Activated T-helper 1 cell treated with anti-CD3 and anti-CD28 coated beads, Interleukin-12 subunit alpha, Interleukin-12 subunit beta, Interleukin-2, Interleukin-4 antibody, amounts not matched to agents 30 ng/mL and 10 ng/mL and 1 ng/mL, durations not matched to agents 14 hours and 24 hours and 36 hours (primary cell): ENCODE measurements at places on chromosomes 7 and 10. TPM values are rescaled to one million over a fixed set of nuclear protein-coding genes. Genes with fewer than 3 reads are reported as not detected.

DNA sequence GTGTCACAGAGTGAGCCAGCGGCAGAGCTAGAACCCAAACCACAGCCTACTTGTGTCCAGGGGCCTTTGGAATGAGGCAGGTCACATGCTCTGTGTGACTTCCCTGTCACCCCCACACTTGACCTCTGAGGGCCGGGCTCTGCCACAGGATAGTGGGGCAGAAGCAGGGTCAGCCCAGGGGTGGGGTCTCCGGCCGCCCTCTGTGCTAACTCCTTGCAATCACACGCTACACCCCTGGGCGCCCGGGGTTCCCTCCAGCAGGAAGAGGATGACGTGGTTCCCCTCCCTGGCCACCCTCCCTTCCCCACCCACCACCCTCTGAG lies 19.8 kb downstream of the TECPR1 start:
- no peak for DNase-seq

DNA sequence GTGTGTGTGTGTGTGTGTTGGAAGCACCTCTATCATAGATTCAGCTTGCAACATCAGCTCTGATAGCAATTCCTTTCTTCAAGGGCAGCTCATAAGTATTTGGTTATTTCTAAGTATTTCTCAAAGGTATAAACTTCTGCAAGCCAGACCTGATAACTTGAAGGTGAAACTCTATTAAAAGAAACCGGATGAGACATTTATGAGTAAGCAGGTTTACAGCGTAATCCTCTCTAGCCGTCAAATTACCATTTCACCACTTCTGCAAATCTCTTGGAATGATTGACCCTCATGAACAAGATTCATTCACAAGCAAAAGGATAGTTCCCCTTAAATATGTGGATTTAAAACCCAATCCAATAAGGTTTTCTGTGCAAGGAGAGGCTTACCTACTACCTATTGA lies 23.1 kb downstream of the PDE1C start:
- DNase-seq: no peak

GRCh38 chr7:101518336-101518735 lies 110.8 kb downstream of the MYL10 start:
- DNase-seq: no peak

DNA sequence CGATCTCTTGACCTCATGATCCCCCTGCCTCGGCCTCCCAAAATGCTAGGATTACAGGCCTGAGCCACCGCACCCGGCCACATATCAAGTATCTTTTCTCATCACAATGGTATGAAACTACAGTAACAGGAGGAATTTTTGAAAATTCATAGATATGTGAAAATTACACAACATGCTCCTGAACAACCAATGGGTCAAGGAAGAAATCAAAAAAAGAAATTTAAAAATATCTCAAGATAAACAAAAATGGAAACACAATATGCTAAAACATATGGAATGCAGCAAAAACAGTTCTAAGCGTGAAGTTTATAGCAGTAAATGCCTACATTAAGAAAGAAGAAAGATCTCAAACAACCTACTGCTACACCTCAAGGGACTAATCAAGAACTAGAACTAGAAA lies 59.8 kb upstream of the ADAM12 start:
- DNase-seq: no peak

DNA sequence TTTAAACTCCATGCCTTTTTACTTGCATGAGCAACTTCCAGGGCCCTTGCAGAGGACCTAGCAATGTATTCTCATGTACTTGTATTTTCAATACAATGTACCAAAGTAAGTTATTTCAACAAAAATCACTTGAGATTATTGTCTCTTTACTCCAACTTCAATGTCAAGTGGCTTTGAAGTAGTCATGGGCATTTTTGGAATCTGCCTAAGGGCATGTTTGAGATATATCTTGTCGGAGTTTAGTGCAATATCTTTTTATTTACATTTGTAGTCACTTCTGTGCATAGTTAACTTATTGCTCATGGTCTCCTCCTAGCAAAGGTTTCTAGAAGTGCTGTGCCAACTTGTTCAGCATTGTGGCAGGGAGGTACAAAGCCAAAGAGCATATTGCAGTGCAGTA lies 508.7 kb upstream of the SEMA3D start:
- DNase-seq: no peak

The ITIH5 gene
- total RNA-seq: not detected in 2 replicates
